ENCODE measurements at places on chromosomes 16 and 17. TPM values are rescaled to one million over a fixed set of nuclear protein-coding genes. Genes with fewer than 3 reads are reported as not detected.

Gene BRIP1
- total RNA-seq, result 1.7 TPM

Gene ALDOC
- total RNA-seq, result 260 TPM

Gene FZD2
- 27.6 TPM for total RNA-seq

Gene NXN
- total RNA-seq, result 27.1 TPM

Gene CBLN1
- total RNA-seq, result not detected

Gene CCL7
- 3.7 TPM for total RNA-seq

Gene ATP6V0A1
- total RNA-seq, result 98.5 TPM

Gene CDH11
- 880 TPM for total RNA-seq

Gene LPO
- total RNA-seq, result 0.07 TPM

Gene FAM83G
- 27.7 TPM for total RNA-seq

Gene SMIM36
- total RNA-seq, result not detected

Gene FAM20A
- total RNA-seq, result 0.17 TPM

Gene SCGB1C2
- total RNA-seq, result not detected

Gene ANKRD40CL
- total RNA-seq, result not detected

Gene CD300C
- not detected for total RNA-seq

Gene PLA2G10
- total RNA-seq, result not detected

Gene NUPR1
- 25.6 TPM for total RNA-seq

Gene CDH13
- total RNA-seq, result 175 TPM

Gene RASD1
- 0.53 TPM for total RNA-seq

Gene ATP2C2
- total RNA-seq, result not detected

Gene ITGB4
- total RNA-seq, result 0.69 TPM

Gene COX6A2
- not detected for total RNA-seq

Gene HASPIN
- 1.9 TPM for total RNA-seq

Gene CACNG5
- not detected for total RNA-seq

Gene IRX3
- 0.10 TPM for total RNA-seq

Gene CAVIN1
- 538 TPM for total RNA-seq

Gene LRRC3C
- total RNA-seq, result not detected

Gene RNF43
- 0.20 TPM for total RNA-seq

Gene MT4
- not detected for total RNA-seq

Gene PLK1
- total RNA-seq, result 3.7 TPM

Gene FOXL1
- total RNA-seq, result 17.4 TPM

Gene GP2
- total RNA-seq, result not detected

Gene KCNAB3
- 0.33 TPM for total RNA-seq

Gene TMEM170A
- 17.9 TPM for total RNA-seq

Gene PTX4
- total RNA-seq, result 0.20 TPM

Gene NPTX1
- 8.0 TPM for total RNA-seq

Gene TPSG1
- total RNA-seq, result not detected

Gene CDR2L
- 25.6 TPM for total RNA-seq

Gene MILR1
- 2.3 TPM for total RNA-seq

Gene DOC2A
- total RNA-seq, result 0.33 TPM

Gene IL21R
- total RNA-seq, result 1.2 TPM

Gene BAHCC1
- total RNA-seq, result 12.4 TPM

Gene GP1BA
- not detected for total RNA-seq

Gene CALB2
- 0.46 TPM for total RNA-seq

Gene HOXB13
- total RNA-seq, result not detected

Gene C17orf67
- total RNA-seq, result 0.91 TPM

Gene HMOX2
- total RNA-seq, result 46.5 TPM

Gene TMC6
- 1.3 TPM for total RNA-seq

Gene CCDC200
- total RNA-seq, result not detected
